CD8-positive, alpha-beta memory T cell (primary cell): ENCODE measurements at places on chromosomes 13 and 19. TPM values are rescaled to one million over a fixed set of nuclear protein-coding genes. Genes with fewer than 3 reads are reported as not detected.

The NCR1 gene
- total RNA-seq = 0.31 TPM

The SOHLH2 gene
- not detected for total RNA-seq

The TLE6 gene
- 1.1 TPM for total RNA-seq

The GAS6 gene
- 0.42 TPM for total RNA-seq

The SOX1 gene
- total RNA-seq = not detected

The PRTN3 gene
- not detected for total RNA-seq

The DIRAS1 gene
- not detected for total RNA-seq

The KCNN4 gene
- total RNA-seq = 97.6 TPM

The LINGO3 gene
- total RNA-seq = 0.09 TPM

The SLITRK6 gene
- not detected for total RNA-seq

The LGALS14 gene
- total RNA-seq = not detected

The SIGLEC12 gene
- total RNA-seq = 0.60 TPM

The ATP4A gene
- not detected for total RNA-seq

The PPM1N gene
- 2.5 TPM for total RNA-seq

GRCh38 chr19:40341601-40342482, 6.4 kb downstream of the C19orf47 start:
- no peak overlapping the region for H3K27ac ChIP-seq
- H3K4me3 ChIP-seq = no peak overlapping the region
- no peaks in the 10 kb centered on the region for H3K27me3 ChIP-seq
- no peaks in the 10 kb centered on the region for H3K36me3 ChIP-seq

DNA sequence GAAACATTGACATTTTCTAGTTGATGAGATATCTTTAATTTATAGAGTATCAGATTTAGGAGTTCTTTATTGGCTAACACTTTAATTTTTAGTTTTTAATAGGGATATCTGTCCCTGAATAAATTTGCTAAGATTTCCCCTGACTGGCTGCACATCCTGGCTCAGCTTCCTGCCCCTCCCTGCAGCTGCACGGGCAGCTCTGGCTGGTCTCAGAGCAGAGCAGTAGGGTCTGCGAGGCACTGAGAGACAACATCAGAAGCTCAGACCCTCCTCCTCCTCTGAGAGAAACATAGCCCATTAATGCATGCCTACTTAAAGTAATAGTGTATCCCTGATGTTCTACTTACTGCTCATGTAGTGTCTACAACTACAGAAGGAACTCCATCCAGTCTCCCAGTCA, 139.2 kb downstream of the TNFSF13B start:
- no peak overlapping the region for H3K4me3 ChIP-seq
- DNase-seq = no peak
- peaks cover 48% of the 10 kb centered on the region for H3K4me1 ChIP-seq
- H3K27ac ChIP-seq = no peak overlapping the region

DNA sequence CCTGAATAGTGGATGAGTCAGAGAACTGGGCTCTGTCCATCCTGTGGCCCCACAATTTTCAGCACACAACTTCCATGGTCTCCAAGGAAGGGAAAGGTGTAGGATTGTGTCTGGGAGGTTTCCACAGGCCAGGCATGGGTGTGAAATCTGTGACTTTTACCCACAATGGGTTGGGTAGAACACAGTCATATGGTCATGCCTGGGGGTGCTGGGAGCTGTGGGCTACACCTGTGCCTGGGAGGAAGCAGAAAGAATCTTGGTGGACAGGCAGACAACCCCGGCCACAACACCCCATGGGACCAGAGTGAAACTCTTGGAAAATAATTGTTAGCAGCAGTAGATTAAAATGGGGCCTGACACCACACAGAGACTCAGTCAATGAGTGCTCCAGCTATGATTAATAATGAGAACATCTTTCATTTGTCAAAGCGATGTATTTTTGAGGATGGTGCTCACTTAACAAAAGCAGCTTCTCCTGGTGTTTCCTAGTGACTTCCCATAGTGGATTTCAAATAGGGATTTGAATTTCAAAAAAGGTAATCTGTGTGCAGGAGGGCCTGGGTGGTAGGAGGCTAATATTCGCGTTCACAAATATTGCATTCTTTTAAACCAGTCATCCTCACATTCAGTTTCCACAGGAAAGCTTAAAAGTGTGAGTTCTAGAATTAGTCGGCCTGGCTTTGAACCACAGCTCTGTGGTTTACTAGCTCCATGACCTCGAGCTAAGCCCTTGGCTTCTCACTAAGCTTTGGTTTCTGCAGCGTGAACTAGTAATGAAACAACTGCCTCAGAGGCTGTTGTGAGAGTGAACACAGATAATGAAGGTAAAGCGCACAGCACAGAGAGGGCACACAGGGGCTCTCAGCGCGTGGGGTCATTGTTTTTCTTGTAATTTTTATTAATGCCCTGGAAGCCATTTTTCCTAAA, 89.3 kb upstream of the UQCRFS1 start:
- H3K4me3 ChIP-seq = no peak overlapping the region
- H3K27me3 ChIP-seq = no peaks in the 10 kb centered on the region
- peaks cover 4% of the 10 kb centered on the region for H3K4me1 ChIP-seq
- no peaks in the 10 kb centered on the region for H3K36me3 ChIP-seq
- H3K27ac ChIP-seq = no peak overlapping the region
- no peak for DNase-seq

GRCh38 chr19:5814852-5815246, 10.0 kb downstream of the NRTN start:
- H3K36me3 ChIP-seq = no peaks in the 10 kb centered on the region
- no peaks in the 10 kb centered on the region for H3K27me3 ChIP-seq
- H3K4me1 ChIP-seq = no peaks in the 10 kb centered on the region
- no peak overlapping the region for H3K4me3 ChIP-seq

DNA sequence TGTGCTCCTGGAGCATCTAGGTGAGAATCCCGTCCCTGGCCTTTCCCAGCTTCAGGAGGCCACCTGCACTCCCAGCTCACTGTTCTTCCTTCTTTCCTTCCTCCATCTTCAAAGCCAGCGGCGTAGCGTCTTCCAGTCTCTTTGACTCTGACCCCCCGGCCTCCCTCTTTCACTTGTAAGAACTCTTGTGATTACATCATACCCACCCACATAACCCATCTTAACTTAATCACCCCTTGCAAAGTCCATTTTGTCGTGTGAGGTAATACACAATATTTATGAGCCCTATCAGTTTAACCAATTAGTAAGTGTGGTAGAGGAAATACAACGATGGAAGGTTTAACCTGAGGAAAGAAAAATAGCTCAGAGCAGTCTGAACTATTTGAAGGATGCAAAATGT, 4.6 kb upstream of the CDC16 start:
- no peaks in the 10 kb centered on the region for H3K36me3 ChIP-seq
- no peak overlapping the region for H3K27ac ChIP-seq
- no peaks in the 10 kb centered on the region for H3K27me3 ChIP-seq
- peaks cover 19% of the 10 kb centered on the region for H3K4me1 ChIP-seq
- H3K4me3 ChIP-seq = no peak overlapping the region
- DNase-seq = no peak

- H3K27me3 ChIP-seq = no peaks in the 10 kb centered on the region
- no peak overlapping the region for H3K4me3 ChIP-seq
- no peaks in the 10 kb centered on the region for H3K36me3 ChIP-seq
- no peak for DNase-seq
- no peaks in the 10 kb centered on the region for H3K4me1 ChIP-seq
Measured at GRCh38 chr13:109309625-109310363, 476.6 kb downstream of the IRS2 start.

DNA sequence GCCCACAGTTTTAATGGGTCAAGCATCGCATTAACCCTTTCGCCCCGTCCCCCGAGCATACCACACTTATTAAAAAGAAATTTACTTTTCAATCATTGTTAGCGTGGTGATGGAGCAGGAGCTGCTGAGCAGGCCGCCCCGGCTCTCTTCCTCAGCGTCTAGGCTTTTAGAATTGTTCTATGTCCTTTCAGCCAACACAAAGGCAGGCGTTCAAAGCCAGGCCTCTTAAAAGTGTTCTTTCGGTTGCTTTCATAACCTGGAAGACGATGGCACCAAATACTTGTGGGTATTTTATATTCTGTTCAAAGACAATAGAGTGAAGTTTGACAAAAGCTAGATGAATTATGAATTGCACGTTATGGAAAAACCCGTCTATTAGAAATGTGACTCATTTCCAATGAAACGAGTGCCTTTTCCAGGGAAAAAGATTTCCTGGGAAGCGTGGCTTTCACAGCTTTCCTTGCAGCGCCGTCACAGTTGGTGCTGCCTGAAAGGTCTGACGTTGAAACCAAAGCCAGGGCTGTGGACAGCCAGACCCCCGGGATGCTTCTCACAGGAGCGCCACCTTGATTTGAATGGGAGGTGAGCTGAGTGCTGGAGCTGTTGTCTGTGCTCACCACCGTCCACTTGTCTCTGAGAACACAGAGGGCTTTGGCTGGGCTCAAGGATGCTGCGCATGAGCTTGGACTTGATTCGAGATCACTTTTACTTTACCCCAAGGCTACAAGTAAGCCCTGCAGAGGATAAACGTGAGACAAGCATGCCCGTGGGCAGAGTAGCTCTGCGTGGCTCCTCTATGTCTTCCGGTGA, 78.8 kb downstream of the SOX1 start:
- no peaks in the 10 kb centered on the region for H3K4me1 ChIP-seq
- no peaks in the 10 kb centered on the region for H3K36me3 ChIP-seq
- DNase-seq = no peak

DNA sequence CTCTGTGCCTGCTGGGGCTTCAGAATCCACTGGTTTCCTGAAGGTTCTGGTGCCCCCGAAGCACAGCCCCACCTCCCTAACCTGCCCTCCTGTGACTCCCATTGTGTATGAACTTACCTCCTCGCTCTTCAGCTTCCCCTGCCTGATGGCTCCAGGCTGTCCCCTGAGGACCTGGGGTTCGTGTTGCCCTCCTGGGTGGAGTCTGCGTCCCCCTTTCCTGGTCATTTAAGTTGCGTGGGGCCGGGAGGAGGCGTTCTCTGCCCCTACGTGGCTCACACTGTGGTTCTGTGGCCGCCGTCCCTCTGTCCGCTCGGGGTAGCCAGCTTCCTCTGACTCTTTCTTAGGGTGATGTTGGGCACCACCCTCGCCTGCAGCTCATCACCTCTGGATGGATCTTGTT, 13.9 kb downstream of the TFDP1 start:
- no peaks in the 10 kb centered on the region for H3K27me3 ChIP-seq
- no peak overlapping the region for H3K27ac ChIP-seq
- peaks cover 8% of the 10 kb centered on the region for H3K36me3 ChIP-seq
- no peaks in the 10 kb centered on the region for H3K4me1 ChIP-seq

GRCh38 chr13:90049989-90050671, 1297.4 kb upstream of the MIR17HG start:
- H3K27me3 ChIP-seq = no peaks in the 10 kb centered on the region
- H3K27ac ChIP-seq = no peak overlapping the region
- no peaks in the 10 kb centered on the region for H3K4me1 ChIP-seq
- no peak overlapping the region for H3K4me3 ChIP-seq
- H3K36me3 ChIP-seq = no peaks in the 10 kb centered on the region

DNA sequence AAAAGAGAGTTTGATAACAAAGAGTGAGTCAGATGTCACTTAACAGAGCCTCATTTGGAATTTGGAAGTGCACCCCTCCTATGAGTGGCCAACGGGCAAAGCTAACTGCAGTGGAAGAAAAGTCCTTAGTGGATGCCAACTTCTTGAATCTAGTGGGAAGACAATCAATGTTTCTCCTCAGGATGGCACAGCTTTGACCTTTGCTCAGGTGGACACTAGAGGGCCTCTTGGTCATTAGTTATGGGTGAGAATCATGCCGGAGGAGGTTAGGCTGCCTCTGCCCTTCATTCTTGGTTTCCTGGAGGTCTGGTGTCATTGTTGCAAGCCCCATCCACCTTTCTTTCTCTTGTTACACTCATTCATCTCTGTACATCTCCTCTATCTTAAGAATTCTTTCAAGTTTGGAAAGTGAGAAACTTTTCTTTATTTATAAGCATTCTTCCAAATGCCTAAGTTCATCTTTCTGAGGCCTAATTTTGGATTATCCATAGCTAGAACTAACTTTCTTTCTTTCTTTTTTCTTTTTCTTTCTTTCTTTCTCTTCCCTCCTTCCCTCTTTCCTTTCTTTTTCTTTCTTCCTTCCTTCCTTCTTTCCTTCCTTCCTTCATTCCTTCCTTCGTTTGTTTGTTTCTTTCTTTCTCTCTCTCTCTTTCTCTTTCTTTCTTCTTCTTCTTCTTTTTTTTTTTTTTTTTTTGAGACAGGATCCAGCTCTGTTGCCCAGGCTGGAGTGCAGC, 327.2 kb upstream of the TSHZ3 start:
- H3K4me1 ChIP-seq = no peaks in the 10 kb centered on the region
- H3K36me3 ChIP-seq = no peaks in the 10 kb centered on the region
- DNase-seq = no peak
- no peak overlapping the region for H3K27ac ChIP-seq
- no peak overlapping the region for H3K4me3 ChIP-seq

- H3K4me3 ChIP-seq = no peak overlapping the region
- H3K27me3 ChIP-seq = no peaks in the 10 kb centered on the region
- H3K4me1 ChIP-seq = peaks cover 85% of the 10 kb centered on the region
- peaks cover 5% of the 10 kb centered on the region for H3K36me3 ChIP-seq
Measured at GRCh38 chr19:38682872-38683392, 35.5 kb downstream of the ACTN4 start.

GRCh38 chr13:100608906-100609305, 20.3 kb upstream of the GGACT start:
- H3K27me3 ChIP-seq = no peaks in the 10 kb centered on the region
- peaks cover 13% of the 10 kb centered on the region for H3K4me1 ChIP-seq
- no peaks in the 10 kb centered on the region for H3K36me3 ChIP-seq
